ENCODE measurements at places on chromosomes 6 and 20.

DNA sequence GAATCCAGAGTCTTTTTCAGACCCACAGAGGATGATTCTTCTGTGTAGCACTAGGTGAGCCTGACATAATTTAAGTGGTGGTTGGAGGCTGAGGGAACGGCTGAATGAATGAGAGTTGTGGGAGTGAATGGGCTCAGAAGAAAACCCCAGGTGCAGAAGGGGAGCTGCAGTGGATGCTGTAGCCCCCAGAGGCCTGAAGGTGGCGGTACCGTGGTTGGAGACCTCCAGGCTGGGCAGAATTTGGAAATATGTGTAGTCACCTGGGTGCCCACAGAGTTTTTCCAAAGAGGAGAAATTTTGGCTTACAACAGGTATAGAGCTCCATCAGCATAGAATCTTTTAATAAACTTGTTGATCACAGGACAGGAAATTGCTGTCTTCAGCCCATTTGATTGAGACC lies 6.5 kb upstream of the RAET1G start:
- DNase-seq = no peak

DNA sequence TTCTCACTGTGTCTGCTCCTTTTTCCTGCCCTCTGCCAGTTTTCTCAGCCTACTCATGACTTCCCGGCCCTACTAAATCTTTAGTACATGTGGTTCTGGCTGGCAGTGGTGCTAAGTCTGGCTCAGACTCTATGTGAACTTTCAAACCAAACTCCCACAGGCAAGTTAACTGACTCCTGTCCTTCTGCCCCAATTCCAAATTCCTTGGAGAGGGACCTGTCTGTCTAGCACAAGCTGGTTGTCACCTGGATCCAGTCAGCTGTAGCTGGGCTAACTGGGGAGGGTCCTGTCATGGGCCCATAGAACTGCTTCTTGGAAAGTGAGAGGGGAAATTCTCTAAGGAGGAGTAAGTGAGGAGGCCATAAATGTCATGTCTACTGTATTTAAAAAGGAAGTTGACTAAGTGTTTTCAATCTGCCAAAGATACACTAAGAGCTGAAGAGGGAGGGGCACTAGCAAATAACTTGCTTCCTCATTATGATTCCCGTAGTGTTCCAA lies 240.1 kb downstream of the KCNQ5 start:
- DNase-seq = no peak

DNA sequence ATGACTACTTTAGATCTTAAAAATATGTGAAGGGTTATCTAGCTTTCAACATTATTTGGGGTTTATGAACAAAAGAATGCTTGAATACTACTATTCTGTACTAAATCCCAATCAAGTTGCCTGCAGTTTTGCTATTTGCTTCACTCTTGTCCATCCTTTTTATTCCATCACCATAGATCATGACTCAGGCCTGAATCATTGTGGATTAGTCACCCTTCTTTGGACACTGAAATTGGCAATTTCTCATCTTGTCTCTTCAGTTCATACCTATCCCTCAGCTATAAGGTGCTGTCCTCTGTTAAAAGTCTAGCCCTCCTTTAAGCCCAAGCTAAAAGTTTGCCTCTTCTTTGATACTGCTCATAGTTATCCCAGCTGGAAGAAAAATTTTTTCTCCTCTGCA lies 199.1 kb downstream of the CENPW start:
- DNase-seq = no peak

GRCh38 chr20:43322851-43323250 lies 133.1 kb upstream of the PTPRT start:
- no peak for DNase-seq

DNA sequence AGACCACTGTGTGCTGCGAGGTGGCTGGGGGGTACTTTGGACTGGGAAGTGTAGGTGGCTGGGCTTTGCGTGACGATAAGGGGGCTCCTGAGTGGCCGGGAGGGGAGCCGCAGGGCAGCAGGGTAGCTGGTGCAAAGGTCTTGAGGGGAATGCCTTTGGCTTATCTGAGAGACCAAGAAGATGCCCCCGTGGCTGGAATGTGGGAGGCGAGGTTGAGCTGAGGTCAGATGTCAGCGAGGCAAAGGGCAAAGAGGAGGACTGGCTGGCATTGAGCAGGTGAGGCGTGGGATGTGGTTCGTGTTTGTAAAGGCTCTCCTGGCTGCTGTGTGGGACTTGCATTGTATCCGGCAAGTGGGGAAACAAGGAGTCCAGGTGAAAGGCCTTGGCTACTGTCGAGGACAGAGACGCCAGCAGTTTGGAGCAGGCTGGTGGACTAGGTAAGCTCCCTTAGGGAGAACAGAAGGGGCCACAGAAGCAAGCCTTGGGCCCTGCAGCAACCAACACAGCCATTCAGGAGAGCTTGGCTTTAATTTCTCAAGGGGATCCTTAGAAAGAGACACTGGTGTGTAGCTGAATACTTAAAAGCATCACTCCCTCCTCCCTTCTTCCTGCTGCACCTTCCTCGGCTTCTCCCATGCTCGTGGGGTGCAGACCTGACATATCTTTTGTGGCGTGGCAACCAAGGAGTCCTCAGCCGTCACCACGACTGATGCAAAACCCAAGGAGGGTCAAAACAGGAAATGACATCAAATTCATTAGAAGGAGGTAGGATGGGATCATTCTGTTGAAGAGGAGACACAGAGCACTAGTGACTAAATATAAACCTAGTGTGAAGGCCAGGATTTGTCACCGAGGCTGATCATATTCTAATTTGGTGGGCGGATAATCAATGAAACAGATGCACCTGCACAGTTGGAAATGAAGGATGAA lies 53.5 kb upstream of the ERVFRD-1 start:
- no peak for DNase-seq

- DNase-seq = no peak
Measured at GRCh38 chr20:58169450-58169849, 59.0 kb downstream of the ANKRD60 start.
